ENCODE measurements at places on chromosomes 3 and 15.

- DNase-seq = no peak
Measured at GRCh38 chr3:21392526-21392925, 358.5 kb downstream of the ZNF385D start.

GRCh38 chr3:63964681-63965485, 52.7 kb upstream of the SCAANT1 start:
- no peak for DNase-seq

- DNase-seq = no peak
Measured at GRCh38 chr15:81813215-81813614, 232.6 kb downstream of the MEX3B start.

- DNase-seq = no peak
Measured at GRCh38 chr15:70014331-70014730, 83.4 kb downstream of the TLE3 start.

DNA sequence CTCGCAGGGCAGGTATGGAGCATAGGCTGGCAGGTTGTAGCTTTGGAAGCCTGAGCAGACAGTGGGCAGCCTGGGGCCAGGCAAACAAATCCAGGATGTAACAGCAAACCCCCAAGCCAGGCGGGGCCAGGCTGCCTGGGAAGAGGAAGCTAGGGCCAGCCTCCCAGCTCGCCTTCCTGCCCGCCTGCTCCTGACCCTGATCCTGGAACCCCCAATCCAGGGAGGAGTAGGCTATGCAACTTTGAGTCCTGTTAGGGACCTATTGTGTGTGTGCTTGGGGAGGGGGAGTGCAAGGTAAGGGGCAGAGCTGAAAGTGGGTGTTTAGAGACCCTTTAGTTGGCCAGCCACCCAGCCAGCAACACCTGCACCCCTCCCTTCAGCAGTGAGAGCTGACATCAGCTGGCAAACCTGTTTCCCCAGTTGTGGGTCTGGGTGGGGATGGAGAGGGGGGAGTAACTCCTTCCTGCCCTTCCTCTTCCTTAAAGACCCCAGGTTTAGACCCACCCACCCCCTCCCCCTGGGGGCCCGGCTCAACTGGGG, 2.5 kb downstream of the NBEAL2 start:
- DNase-seq = no peak

DNA sequence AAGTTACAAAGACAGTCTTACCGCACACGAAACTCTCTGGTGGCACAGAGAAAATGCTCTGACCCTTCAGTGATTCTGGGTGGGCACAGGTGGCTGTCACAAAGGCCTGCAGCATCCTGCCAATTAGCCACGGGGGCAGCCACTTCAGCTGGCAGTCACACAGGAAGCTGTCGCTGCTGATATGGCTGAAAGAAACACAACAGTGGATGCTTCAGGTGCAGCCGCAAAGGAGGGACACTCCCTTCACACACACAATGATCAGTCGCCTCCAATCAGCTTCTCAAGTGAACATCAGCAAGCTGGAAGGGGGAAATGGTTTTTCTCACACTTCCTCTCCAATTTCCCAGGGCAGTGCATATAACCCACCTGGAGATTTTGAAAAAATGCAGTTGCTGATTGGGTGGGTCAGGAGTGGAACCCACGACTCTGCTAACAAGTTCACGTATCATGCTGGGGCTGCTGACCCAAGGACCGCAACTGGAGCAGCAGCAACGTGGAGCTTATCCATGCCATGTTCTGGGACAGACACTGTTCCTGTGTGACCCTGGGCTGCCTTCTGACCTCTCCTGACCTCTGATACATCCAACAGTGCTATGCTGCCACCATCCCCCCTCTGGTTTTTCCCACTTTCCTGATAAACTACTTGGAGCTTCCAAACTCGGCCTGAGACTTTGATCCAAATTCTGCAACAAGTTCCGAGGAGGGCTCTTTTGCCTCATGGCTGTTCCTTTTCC, 106.6 kb downstream of the LRIG1 start:
- DNase-seq = no peak

DNA sequence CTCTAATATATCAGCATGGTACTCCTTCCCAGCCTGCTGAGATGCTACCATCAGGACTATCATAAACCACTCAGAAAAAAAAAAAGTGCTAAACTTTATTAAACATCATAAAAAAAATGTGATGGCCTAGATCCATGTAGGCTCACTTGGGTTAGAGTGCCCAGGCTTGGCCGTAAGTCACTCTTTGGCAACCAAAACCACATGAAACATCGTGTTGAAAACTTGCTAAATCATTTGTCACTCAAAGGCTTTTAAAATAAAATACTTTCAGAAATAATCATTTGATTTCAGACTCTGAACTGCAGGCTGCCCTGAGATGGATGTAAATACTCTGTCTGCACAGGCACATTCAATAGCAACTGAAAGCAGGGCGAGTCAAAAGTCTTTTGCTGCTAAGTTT, 78.4 kb upstream of the WNT5A start:
- DNase-seq = no peak

DNA sequence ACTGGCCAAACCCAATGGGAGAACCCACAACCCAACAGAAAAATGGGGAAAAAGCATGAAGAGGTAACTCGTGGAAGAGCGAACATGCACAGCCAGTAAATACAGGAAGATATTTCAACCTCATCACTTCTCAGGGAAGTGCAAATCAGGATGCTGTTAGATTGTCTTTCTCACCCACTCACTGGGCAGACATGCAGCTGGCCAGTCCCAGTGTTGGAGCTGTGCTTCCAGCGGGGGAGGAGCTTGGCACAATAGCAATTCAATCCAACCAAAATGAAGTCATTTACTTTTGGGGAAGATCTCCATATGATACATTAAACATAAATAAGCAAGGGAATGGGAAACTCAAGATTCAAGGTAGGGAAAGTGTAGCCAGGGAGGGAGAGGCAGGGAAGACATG, 12.1 kb downstream of the WNT7A start:
- no peak for DNase-seq

DNA sequence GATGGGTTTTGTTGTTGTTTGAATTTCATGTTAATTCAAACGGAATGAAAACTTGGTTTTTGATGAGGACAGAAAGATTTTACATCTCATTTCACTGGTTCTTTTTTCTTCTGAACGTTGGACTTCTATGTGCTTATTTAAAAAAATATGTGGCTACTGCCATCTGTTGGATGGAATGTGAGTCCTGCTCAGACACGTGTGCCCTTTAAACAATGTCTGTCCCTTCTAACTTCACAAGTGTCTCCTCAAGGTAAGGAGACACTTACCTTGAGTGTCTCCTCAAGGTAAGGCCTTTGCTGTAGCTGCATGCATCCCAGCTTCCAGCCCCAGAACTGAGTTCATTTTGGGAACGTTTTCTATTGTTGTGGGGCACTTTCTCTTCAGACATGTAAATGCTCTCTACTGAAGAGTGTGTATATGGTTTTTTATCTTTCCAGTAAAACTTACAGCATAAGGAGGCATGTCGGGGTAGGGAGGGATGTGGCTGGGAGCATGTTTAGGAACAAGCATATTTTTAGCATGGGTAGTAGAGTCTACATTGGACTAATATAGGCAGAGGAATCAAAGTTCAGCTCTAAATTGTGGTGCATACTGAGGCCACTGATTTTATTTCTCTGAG, 63.1 kb upstream of the UBE3A start:
- no peak for DNase-seq

DNA sequence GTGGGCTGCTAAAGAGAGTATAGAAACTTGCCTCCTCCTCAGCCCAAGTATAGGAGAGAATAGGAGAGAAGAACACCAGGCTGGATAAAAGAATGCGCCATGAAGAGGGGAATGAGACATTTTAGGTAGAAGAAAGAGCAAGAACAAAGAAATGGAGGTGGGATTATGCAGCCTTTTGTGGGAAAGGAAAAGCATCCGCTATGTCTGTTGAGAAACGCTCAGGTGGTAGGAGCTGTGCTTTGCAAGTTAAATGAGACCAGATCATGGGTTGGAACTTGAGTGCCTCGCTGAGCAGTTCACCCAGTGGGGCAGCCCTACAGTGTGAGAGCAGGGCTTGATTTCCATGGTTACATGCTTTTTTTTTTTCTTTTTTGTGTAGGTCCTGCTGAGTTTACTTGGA, 11.5 kb upstream of the RTP1 start:
- DNase-seq = no peak

GRCh38 chr3:21551019-21551418, 200.0 kb downstream of the ZNF385D start:
- no peak for DNase-seq

GRCh38 chr3:168116279-168116678, 20.6 kb upstream of the GOLIM4 start:
- no peak for DNase-seq

DNA sequence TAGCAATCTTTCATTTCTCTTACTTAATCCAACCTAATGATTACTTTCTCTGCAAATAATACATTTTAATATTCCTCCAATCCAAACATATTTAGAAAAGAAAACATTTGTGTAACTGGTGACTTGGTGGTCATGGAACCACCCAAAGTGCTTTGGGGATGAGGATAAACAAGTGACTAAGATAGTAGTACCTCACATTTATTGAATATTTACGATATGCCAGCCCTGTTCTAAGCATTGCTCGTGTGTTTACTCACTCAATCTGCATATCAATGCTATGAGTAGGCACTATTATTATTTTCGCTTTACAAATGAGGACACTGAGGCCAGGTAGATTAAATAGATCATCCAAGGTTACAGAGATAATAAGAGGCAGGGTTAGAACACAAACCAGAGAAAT, 189.5 kb downstream of the SHOX2 start:
- DNase-seq = no peak

DNA sequence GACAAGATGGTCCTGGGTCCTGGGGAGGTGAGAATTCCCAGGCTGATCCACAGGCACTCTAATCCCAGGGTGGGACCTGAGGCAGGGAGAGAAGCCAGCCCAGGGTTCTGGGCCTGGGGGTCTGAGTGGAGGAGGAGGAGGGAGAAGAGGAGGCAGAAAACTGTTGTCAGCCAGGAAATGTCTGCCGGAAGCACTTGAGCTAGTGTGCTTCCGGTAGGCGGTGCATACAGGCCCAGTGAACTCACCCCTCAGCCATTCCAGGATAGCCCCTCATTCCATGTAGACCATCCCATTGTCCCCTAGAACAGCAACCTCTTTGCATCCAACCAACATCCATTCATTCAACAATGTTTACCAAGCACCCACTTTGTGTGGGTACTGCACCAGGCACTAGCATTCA, 47.9 kb upstream of the LCTL start:
- no peak for DNase-seq

- no peak for DNase-seq
Measured at GRCh38 chr3:3881050-3881449, 81.8 kb downstream of the LRRN1 start.

DNA sequence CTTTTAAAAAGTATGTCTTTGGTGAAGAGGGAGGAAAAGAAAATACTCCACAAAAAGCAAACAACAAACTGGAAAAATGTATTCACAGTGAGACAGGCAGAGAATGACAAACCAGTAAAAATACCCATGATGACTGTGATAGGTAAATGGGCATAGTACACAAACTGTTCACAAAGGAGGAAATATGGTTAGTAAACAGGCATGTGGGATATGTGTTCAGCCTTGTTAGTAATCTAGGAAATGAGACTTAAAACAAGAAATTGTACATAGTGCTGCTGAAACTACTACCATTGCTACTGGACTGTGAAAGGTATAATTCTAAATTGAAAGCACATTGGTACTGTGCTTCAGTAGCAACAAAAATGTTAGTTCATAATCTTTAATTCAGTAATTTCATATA, 50.1 kb downstream of the UBE2E2 start:
- DNase-seq = no peak

GRCh38 chr15:72784456-72784876, 908 bp upstream of the ADPGK start:
- DNase-seq = no peak

GRCh38 chr3:128550471-128551126, 57.6 kb upstream of the GATA2 start:
- no peak for DNase-seq

DNA sequence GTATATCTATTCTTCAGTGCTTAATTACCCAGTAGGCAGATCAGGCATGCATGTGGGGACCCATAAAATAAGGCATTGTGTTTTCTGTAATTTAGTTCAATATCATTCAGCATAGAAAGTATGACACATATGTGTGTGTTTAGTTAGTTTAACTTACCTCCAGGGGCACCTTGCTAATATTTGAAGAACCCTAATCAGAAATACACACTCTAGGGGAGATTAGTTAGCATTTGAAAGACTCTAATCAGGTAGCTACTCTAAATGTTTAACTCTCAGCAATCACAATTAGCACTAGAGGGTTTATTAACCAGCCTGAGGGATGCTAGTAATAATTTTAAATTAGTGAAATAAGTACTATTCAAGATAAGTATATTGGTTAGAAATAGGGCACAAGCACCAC, 104.5 kb downstream of the ECT2 start:
- DNase-seq = no peak

DNA sequence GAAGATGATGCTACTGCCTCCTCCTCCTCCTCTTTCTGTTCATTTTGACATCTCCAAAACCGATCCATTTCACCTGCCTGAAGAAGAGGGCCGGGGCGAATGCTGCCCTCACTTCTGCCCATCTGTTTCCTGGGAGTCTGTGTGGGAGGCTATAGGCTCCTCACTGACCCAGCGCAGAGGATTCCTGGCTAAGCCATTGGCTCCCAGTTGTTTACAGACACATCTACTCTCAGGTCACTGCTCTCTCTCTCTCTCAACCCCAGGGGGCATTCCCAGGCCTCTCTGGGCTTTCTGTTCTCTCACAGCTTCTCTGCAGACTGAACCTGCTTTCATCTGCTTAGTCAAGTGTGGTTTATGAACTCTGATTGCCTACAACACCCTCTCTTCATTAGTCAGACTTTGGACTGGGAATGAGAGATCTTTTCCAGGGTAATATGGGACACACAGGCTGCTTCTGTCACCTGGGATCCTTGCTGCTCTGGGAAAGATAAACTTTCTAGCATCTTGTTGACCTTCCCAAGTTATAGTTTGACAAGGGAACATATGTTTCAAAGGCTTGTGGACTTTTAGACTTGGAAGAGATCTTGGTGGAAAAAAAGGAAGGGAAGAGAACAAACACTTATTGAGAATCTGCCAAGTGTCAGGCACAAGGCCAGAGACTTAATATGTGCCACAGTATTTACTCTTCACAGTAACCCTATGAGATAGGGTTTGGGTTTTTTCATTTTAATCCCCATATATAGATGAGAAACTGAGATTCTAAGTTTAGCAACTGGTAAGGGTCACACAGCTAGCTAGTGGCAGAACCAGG, 30.2 kb upstream of the USP3 start:
- peak; percentile 74 for DNase-seq

DNA sequence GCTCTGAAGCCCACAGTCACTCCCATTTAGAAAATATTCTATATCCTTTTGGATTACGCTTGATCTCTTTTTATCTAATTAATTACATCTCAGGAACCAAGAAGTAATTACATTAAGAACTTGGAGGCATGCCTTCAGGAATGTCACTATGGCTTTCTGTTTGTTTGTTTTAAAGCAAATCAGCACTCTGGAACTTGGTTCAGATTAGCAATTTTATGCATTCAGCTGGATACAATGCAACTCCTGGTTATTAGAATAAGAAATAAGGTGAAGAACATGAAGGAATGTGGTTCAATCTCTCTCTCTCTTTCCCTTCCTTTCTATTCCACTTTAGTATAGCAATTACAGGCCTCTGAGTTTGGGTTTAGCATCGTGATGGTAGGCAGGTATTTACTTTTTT, 235.8 kb downstream of the FHIT start:
- DNase-seq = no peak

GRCh38 chr3:99620976-99621375, 17.4 kb upstream of the COL8A1 start:
- DNase-seq = no peak
